ENCODE measurements at places on chromosomes 6 and 20.

DNA sequence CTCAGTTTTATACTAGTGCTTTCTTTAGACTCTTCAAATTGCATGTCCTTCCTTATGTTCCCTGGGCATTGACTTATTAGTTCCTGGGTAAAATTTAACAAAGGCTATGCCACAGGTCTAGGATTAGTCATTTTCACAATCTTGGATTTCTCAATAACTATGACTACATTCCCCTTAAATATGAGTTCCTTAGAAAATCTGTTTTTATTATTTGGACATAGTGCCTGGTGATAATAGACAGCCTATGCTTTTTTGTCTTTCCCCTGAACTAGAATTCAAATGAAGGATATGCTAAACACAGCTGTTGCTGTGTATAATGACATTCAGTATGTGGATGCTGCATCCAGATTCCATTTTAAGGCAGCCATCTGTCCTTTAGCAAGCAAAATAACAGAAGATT is 1252.8 kb upstream of the GJE1 start:
- no peak for DNase-seq

DNA sequence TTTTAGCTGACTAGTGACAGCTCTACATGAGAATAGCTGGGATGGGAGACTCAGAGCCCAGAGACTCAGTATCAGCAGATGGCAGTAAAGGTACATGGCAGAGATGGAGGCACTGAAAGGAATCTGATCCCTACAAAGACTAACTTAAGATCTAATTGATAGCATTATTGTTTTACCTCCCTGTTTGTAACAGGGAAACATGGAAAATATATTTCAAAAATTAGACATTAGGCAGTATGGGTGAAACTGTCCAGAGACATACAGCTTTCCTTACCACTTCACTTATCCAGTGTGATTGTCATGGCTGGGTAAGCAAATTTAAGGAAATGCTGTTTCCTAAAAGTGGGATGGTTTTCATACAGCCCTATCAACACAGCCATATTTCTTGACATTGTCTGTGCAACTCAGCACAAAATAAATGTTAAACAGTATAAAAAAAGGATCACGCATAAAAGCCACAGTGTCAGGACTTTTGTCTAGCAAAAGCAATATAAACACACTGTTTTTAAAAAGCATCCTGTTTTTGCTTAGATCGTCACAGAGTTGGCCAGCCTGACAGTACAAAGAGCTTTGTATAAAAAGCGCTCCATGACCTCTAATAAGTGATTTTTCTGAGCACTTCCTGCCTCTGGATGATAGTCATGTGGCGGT is 376.9 kb downstream of the PHF3 start:
- DNase-seq, result no peak

DNA sequence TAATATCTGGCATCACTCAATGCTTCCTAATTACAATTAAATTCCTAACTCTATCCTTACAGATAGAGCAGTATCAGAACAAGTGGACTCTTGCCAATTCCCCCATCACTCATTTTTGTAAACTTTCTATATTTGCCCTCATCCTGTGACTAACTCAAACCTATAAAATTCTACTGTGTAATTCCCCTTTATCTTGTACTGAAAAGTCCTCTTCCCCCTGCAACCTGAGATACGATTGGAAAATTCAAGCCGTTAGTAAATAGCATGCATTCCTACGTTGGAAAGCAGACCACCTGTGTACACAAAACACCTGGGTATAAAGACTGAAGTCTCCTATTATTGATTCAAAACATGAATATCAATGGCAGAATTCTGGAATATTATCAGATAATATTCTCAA is 70.4 kb upstream of the KCNQ5 start:
- no peak for DNase-seq

GRCh38 chr6:53898026-53898795 is 103.4 kb downstream of the LRRC1 start:
- no peak for DNase-seq

GRCh38 chr6:100724222-100724621 is 156.9 kb downstream of the ASCC3 start:
- no peak for DNase-seq

DNA sequence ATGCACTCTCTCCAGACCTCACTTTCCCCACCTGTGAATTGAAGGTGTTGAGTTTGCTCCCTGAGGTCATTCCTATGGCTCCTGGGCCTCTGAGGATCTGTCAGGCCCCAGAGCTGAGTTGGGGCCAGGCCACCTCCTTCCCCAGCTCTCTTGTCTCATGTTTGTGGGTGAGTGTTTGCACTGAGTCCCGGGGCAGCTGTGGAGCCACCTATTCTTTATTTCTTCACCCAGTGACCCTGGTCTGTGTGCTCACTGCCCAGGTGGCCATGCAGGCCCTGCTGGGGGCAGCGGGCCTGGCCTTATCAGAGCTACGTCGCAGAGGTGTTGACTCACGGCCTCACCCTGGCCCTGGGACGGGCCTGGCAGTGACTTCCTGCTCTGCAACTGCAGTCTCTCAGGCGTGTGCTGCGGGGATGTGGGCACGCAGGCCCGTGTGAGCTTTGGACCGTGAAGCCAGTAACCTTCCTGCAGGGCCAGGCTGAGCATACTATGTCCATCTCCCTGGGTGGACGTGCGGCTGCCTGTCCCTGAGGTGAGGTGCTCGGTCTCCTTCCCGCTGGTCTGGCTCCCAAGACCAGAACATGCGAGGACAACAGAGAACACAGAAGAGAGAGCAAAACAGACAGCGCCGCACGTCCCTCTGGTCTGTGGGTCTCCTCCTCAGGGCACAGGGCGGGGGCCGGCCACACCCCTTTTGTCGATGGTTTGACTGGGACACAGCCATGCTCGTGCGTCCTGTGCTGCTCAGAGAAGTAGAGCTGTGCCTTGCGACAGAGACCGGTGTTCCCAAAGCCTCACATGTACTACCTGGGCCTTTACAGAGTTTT is 12.1 kb downstream of the TMEM181 start:
- DNase-seq, result no peak

- DNase-seq, result no peak
These were observed 50.3 kb upstream of the OGFRL1 start for GRCh38 chr6:71238351-71238750.

DNA sequence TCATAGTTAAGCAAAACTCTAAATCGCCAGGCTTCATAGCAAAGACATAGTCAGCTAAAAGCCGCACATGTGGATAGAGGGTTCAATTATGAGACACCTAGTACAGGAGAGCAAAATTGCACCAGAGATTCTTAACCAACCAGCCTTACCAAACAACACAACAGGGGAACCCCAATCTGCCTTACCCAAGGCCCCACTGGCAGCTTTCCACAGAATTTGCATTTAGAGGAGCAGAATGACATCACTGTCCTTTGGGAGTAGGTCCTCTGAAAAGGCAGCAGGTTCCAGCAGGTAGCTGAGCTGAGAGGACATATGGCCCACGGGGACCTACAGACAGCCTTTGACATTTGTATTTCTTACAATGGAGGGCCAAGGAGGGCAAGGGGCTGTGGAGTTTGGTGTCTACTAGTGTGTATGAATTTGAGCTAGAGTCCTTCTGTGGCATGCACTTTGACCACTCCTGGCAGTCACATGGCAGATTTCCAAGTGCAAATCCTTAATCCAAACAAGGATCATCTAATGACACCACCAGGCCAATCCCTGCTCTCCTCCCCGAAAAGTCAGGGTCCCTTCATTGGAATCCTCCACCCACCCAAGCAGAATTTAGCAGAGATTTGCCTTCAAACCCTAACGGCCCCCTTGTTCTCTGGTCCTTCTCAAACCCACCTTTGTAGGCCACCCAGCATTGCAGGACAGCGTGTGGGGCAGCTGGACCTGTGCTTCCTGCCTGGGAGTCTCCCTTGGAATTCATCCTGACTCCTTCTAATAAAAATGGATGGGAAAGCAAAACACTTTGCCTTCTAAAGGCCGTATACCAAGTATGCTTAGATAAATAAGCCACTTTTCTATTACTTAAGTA is 171.2 kb upstream of the SUPT3H start:
- DNase-seq, result no peak

DNA sequence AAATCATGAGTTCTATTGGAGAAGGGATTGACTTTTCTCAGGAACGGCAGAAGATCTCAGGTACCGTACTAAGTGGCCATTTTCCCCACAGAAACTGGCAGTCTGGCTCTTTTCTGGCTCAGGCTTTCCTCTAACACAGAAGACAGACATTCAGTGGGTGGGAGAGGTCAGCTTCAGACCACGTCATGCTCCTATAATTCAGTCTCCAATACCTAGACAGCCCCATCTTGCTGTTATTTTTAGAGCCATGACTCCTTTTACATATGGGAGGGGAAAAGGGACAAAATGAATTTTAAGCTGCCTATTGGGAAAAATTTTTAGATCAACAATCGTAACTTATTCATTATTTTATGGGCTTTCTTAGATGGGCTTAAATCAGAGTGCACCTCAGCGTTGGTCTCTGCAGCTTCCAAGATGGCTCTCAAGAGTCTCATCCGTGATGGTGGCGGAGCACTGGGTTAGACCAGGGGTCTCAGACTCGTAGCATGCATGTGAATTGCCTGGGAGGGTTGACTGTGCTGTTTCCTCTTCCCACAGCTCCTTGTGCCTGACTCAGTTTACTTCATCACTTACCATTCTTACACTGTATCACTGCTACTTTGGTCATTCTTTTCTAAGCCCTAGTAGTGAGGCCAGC is 86.9 kb downstream of the TCP11 start:
- DNase-seq, result no peak

- no peak for DNase-seq
These were observed 101.2 kb upstream of the STXBP5 start for GRCh38 chr6:147103007-147103406.

GRCh38 chr6:11392778-11393507 is 144.6 kb upstream of the TMEM170B start:
- no peak for DNase-seq

GRCh38 chr6:111990214-111990613 is 63.7 kb upstream of the CCN6 start:
- no peak for DNase-seq

DNA sequence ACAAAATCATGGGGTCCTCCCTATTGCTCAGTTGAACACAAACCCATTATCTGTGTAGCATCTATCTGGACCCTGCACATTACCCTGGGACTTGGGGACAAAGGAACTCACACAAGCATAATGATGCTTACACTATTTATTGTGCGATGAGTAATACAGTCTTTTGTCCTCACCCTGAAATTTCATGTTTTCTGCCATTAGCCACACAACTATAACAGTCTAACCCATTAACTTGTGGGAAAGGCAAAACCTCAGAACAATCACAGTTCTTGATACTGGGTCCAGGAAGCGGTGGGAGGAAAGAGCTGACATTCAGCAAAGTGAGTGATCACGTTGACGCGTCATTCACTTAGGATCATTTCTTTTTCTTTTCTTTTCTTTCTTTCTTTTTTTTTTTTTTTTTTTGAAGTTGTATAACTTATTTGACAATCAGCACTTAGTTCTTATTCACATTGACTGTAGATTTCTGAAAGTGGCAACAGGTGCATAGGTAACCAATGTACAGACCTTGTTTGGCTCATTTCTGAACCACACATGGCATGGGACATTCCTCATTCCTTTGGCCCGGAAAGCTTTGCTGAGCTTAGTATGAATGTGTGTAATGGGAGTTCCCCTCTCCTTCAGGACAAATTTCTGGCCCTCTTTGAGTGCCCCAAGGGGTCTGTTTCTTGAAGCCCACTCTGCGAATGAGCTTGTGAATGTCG is 94.8 kb upstream of the CNKSR3 start:
- DNase-seq, result no peak

DNA sequence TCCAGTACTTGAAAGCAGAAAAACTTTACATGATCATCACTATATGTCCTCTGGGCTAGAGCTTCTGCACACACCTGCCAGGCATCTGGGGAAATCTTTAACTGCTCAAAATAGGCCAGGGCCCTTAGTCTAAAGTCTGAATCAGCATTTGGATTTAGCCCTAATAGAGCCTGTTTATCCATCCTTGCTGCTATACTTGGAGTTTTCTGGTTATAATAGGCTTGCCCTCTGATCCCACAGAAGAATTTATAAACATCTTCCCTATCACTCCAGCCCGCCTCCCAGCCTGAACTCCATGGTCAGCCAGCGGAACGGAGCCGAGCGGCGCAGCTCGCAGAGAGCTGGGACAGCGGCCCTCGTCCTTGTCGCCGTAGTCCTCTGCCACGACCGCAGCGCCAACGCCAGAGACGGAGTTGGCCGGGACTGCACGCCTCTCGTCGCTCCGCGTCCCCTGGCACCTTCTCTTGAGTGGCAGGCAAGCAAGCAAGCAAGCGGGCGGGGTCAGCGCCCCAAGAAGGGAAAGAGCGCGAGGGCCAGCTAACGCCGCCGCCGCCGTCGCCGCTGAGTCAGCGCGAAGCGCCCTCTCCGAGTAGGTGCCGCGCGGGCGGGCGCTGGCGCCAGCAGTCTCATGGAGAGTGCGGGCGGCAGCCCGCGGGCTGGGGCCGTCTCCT is 25.4 kb upstream of the ASIP start:
- DNase-seq, result peak; percentile 4

DNA sequence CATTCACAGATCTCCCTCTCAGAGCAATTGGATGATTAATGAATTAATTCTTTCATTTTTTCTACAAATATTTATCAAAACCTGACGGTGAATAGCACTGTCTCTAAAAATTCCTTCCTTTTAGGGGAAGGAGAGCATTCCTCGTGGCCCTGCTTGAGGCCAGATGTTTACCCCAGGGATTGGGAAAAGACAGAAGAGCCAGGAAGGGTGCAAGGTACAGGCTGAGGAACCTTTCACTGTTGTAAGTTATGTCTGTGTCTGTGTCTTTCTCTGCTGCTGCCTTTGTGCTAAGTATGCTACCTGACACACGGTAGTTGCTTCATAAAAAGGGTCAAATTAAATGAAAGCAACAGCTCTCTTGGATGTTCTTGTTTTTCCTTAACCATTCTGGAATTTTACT is 27.4 kb upstream of the CCN2 start:
- DNase-seq, result no peak

GRCh38 chr6:153104220-153104619 is 26.9 kb downstream of the RGS17 start:
- DNase-seq, result no peak

- DNase-seq, result no peak
These were observed 3.1 kb downstream of the C6orf89 start for GRCh38 chr6:36888654-36889481.
